ENCODE measurements at places on chromosomes 4 and X. TPM values are rescaled to one million over a fixed set of nuclear protein-coding genes. Genes with fewer than 3 reads are reported as not detected.

Gene HHIP
- total RNA-seq, result not detected

Gene SATL1
- not detected for total RNA-seq

Gene LIMCH1
- not detected for total RNA-seq

Gene HEPH
- not detected for total RNA-seq

Gene F9
- not detected for total RNA-seq

Gene SLIT2
- total RNA-seq, result not detected

Gene MAP7D2
- total RNA-seq, result 0.13 TPM

Gene GYPE
- not detected for total RNA-seq

Gene DCAF4L1
- total RNA-seq, result 0.21 TPM

Gene FGB
- not detected for total RNA-seq

Gene SOD3
- total RNA-seq, result not detected

Gene GPRIN3
- total RNA-seq, result 40.8 TPM

Gene PRMT9
- total RNA-seq, result 13.4 TPM

Gene PABPC4L
- not detected for total RNA-seq

Data from activated CD8-positive, alpha-beta T cell treated with anti-CD3 and anti-CD28 coated beads, Interleukin-2, amount 10 ng/mL, durations not matched to agents 7 days and 5 days (primary cell).